ENCODE measurements at places on chromosomes 3 and 15.
A peak's percentile ranks its signal among the peaks of the same experiment; 100 is the strongest.

- peak; percentile 81 for DNase-seq
These were observed 135.6 kb upstream of the STAC start for GRCh38 chr3:36244728-36245127.

GRCh38 chr15:98966091-98966787 is 41.4 kb downstream of the PGPEP1L start:
- DNase-seq = peak; percentile 47

DNA sequence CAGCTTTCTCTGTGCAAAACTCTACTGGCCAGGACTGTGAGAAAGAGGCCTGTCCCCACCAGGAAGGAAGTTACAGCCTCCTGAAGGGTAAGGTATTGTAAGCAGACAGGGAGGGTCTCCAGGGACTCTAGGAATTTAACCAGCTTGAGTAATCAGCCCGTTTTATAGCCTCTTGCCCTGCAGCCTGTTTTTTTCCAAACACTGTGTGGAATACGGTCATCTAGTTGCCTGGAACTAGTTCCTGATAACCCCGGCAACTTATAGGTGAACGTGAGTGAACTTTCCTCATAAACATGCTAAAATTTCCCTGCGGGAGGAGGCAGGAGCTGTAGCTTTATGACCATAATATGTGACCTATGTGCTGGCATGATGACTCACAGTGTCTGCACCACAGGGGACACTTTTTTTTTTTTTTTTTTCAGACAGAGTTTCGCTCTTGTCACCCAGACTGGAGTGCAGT is 60.1 kb upstream of the DAZL start:
- DNase-seq = peak; percentile 45

DNA sequence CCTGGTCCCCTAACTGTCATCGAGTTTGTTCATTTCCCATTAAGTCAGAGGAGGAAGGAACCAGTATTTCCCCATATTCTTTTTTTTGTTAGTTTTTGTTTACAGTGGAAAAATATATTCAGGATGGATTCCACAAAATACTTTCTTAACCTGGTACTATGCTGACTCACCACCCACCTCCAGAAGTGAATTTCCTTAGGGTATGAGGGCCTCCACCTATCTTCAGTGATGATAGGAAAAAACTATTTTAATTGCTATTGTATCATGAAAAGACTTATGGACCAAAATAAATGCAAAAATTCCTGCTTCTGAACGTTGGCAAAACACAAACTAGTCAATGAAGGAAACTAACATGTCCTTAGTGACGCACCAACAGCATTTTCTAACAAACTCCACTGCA is 64.2 kb upstream of the FOXP1 start:
- no peak for DNase-seq

GRCh38 chr3:156497326-156497725 is 57.6 kb downstream of the SSR3 start:
- peak; percentile 13 for DNase-seq

DNA sequence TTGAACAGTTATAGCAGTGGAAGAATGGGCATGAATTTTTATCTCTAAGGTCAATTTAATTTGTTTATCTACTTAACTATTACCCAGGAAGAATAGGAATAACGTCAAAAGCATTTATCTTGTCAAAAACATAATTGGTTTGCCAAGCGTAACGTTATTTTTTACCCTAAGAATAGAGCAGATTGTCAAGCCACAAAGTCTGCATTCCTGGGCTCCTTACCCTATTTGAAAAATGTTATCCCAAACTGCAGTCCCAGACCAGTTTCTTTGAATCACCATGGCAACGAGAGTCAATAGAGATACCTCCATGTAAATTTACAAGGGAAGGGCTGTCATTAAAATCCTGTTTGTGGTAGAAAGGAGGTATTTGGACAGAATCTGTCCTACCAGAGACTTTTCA is 61.1 kb downstream of the CPNE4 start:
- no peak for DNase-seq

GRCh38 chr3:49554633-49555265 is 472 bp downstream of the BSN start:
- DNase-seq = no peak

DNA sequence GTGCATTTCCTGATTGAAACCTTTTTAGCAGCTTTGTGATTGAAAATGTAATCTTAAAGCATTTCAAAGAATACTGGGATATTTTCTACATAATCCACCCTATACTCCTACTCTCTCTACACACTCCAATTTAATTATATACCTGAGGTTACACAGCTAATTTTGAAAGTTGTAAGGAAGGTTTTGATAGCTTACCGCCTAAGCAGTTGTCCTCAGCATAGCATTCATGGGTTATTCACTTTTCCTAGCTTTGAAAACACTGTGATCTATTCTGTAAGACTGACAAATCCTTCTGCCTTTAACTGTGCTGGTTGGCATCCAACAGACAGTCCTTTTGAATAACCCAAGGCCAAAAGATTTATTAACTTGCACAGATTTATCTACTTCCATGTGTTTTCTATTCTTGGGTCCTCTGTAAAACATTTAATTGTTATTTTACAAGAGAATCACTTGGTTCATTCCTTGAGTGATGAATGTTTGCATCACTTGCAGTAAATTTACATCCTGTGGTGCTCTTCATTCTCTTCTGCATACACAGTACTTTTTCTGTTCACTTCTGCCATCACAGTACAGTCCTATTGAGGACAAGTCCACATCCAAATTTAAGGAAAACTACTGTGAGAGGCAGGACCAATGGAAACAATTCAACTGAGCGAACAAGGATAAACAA is 44.8 kb downstream of the SERPINI1 start:
- no peak for DNase-seq

Data from EL (cell line).